ENCODE measurements at places on chromosomes 16 and 17. TPM values are rescaled to one million over a fixed set of nuclear protein-coding genes. Genes with fewer than 3 reads are reported as not detected.

Gene GRAP
- polyA plus RNA-seq = 3.7 TPM

Gene SPATA22
- polyA plus RNA-seq = 0.15 TPM

Gene FOXL1
- polyA plus RNA-seq = 13.9 TPM

Gene FBXO39
- polyA plus RNA-seq = 0.17 TPM

Gene ITGB3
- 21.8 TPM for polyA plus RNA-seq

Gene KIF19
- 0.86 TPM for polyA plus RNA-seq

DNA sequence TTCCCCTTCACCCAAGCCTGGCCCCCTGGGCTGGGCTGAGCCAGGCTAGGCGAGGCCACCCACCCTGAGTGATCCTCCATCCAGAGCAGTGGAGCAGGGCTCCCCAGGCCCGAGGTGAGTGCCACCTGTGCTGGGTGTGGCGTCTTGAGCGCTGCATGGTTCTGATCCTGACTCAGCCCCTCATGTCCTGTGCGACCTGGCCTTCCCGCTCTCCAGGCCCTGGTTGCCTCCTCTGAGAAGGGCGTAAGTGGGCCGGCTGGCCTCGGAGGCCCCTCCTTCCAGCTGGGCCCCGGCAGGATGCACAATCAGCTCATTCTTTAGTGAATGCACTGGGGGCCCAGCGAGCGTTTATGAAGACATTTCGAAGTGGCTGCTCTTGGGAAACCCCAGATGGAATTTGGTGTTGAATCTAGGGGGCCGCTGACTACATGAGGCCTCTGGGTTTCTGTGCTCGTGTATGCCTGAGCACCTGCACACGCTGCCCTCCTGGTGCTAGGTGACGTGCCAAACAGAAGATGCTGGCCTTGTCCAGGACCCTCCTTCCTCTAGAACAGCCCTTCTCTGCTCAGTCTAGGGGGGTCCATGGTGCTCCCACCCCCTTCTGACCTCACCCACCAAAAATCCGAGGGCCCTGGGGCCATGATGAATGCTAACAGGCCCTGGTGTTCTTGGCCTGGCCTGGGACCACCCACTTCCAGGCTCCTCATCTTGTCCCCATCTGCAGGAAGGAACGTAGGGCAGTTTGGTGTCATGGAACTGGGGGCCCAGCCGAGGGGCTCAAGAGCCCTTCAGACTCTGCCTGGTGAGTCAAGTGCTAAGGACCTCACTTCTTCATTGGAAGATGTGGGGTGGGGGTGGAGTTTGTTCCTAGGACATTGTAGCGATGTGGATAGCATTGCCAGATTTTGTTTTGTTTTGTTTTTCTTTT is 3.6 kb upstream of the TMEM92 start:
- DNase-seq = no peak

DNA sequence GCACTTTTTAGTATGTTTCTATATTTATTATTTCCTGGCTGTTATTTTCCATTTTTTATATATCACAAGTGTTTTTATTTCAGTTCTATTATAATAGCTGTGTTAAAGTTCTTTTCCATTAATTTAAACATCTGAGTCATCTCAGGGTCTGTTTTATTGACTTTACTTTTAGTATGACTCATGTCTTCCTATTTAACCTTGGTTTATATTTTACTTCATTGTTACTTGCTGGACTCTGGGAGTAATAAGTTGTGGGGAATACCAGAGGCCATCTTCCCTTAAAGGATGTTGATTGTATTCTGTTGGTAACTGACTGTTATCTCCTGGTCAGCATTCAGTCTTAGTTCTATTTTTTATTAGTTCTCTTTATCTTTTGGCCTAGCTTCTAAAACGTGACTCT is 1508.2 kb downstream of the CDH11 start:
- DNase-seq = no peak

DNA sequence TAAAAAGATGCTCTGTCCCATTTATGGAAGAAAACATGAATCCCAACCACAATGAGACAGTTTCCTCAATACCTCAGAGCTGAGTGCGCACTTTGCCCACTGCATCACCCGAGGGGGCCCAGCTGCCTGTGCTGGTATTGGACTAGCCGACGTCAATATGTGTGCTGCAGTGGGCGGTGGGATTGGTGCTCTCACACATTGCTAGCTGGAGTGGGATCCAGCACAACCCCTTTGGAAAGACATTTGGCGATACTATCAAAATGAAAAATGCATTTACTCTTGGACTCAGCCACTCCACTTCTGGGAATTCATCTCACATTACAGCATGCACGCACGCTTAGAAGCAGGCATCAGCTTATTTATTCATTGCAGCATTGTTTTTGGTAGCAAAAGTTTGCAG is 289.2 kb upstream of the FOXF1 start:
- no peak for DNase-seq

DNA sequence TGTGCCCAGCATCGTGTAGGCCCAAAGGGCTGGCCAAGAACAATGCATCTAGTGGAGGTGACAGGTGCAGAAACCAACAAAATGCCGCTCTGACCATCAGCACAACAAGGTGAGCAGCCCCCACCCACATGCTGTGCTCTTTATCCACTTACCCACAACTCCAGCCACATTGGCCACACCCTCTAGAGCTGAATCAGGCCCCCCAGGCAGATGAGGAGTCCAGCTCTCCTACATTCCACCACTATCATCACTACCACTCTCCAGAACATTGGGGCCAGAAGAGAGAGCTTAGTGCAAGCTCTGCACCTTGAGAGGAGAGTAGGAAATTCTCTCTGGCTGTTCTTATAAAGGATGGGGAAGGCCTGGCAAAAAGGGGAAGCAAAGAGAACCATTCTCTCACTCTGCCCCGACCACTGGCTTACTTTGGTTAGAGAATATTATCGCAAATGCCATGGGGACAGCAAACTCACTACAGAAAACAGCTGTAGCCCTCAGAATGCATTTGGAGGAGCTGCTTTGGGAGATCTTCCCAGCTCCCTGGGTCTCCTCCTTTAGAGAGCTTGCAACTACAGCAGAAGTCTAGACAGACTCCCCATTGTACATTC is 75.0 kb downstream of the TMEM132E start:
- no peak for DNase-seq

DNA sequence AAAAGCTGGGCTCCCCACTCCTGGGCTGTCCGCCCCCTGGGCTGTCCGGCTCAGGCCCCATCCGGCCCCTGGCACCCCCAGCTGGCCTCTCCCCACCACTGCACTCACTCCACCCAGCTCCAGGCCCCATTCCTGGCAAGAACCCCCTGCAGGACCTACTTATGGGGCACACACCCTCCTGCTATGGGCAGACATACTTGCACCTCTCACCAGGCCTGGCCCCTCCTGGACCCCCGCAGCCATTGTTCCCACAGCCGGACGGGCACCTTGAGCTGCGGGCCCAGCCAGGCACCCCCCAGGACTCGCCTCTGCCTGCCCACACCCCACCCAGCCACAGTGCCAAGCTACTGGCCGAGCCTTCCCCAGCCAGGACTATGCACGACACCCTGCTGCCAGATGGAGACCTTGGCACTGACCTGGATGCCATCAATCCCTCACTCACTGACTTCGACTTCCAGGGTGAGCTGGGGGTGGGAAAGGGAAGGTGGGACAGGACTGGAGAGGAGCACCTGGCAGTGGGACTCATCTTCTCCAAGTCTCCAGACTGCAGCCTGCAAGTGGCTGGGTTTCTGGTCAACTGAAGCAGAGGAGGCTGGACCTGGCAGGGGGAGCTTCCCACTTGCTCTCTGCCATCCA is 17.6 kb downstream of the UNC119 start:
- no peak for DNase-seq

GRCh38 chr16:82603784-82604411 is 22.9 kb upstream of the CDH13 start:
- peak; percentile 40 for DNase-seq

GRCh38 chr16:20626966-20627365 is 50.8 kb upstream of the ACSM2B start:
- DNase-seq = no peak
